Activated CD8-positive, alpha-beta memory T cell treated with anti-CD3 and anti-CD28 coated beads, Interleukin-2, amount 50 U/mL, for 48 hours (primary cell): ENCODE measurements at places on chromosomes 1 and 21.

GRCh38 chr1:247118946-247119446 is 14.8 kb upstream of the ZNF669 start:
- peak; percentile 70 for DNase-seq

DNA sequence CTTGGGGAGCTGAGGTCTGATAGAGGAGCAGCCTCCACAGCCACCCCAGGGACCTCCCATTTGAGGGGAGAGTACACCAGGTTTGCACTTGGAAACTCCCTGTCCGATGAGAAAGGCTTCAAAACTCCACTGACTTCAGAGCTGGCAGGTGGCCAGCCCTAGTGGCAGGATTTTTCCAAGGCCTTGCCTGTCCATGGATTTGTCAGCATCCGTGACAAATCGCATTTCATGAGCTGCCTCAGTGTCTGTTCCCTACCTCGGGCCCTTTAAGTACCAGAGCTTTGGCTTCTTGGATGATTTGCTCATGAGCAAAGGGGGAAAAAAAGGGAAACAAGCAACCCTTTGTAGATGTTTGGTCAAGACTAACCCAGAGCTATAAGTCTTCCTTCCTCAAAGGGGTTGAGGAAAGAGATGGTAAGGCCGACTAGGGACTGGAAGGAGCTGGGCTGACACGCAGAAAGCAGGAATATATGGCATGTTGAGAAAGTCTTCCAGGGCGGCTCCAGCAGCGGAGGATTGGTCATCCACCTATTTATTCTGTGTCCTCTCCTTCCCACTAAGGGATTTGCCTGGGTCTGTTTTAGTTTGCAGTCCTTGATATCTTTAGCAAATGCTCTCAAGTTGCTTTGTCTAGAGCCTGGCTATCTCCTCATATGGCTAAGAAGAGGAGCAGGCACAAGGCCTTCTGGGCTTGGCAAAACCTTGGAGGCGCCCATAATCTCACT is 2.7 kb upstream of the HSPG2 start:
- no peak for DNase-seq

GRCh38 chr1:3891329-3891865 is 8.7 kb downstream of the C1orf174 start:
- no peak for DNase-seq

DNA sequence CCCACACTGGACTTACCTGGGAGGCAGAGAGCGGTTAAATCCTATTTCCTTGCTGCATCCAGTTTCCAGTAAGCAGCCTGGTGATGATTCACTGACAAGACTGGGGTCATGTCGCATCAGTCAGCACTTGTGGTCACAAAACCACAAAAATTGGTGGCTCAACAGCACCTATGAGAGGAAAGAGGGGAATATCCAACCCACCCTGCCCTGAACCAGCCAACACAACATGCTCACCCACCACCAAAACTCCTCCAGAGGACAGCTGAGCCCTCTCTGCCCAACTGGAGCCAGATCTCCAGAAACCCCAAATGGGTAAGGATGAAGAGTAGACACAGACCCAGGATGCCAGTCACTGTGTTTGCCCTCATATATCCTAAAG is 64.0 kb downstream of the CD46 start:
- DNase-seq, result peak; percentile 63

DNA sequence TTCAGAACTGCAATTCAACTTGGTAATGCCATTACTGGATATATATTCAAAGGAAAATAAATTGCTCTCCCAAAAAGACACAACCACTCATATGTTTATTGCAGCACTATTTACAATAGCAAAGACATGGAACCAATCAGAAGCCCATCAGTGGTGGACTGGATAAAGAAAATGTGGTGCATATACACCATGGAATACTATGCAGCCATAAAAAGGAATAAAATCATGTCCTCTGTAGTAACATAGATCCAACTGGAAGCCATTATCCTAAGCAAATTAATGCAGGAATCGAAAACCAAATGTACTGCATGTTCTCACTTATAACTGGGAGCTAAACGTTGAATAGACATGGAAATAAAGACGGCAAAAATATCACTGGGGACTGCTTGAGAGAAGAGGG is 117.0 kb downstream of the MAP3K21 start:
- DNase-seq, result no peak

GRCh38 chr1:189921613-189922012 is 556.1 kb downstream of the BRINP3 start:
- DNase-seq, result no peak

GRCh38 chr1:67052741-67053534 is 1.0 kb downstream of the SLC35D1 start:
- DNase-seq, result peak; percentile 60
